ENCODE measurements at places on chromosomes 13 and 19. TPM values are rescaled to one million over a fixed set of nuclear protein-coding genes. Genes with fewer than 3 reads are reported as not detected.

DNA sequence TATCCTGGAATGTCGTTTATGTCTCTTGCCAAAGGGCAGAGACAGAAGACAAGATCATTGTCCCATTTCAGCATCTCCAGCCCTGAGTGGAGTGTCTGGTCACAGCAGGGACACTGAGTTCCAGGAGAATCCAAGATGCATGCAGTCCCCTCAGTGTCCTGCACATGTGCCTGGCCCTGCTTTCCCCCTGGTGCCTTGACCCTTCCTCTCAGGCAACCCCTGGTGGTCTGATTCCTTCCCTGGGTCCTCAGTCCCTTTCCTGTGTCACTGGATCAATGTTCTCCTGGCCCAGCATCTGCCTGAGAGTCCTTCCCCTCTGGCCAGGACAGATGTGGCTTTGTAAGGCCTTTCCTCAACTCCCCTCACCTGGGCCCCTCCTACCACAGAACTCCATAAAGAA is 9.0 kb downstream of the CEACAM21 start:
- no peak overlapping the region for H3K4me3 ChIP-seq
- H3K36me3 ChIP-seq, result no peaks in the 10 kb centered on the region
- peak; percentile 78 for DNase-seq

- no peaks in the 10 kb centered on the region for H3K27me3 ChIP-seq
- peak overlapping the region; percentile 51 for H3K4me3 ChIP-seq
- no peaks in the 10 kb centered on the region for H3K36me3 ChIP-seq
- H3K27ac ChIP-seq, result no peak overlapping the region
- DNase-seq, result no peak
These were observed 9.3 kb upstream of the RANBP3 start for GRCh38 chr19:5987077-5987818.

The PSG6 gene
- total RNA-seq, result not detected

The PINLYP gene
- total RNA-seq, result 0.91 TPM

The GSX1 gene
- total RNA-seq, result not detected

Data from osteocyte (in vitro differentiated cells).